ENCODE measurements at places on chromosomes 2 and 18.

DNA sequence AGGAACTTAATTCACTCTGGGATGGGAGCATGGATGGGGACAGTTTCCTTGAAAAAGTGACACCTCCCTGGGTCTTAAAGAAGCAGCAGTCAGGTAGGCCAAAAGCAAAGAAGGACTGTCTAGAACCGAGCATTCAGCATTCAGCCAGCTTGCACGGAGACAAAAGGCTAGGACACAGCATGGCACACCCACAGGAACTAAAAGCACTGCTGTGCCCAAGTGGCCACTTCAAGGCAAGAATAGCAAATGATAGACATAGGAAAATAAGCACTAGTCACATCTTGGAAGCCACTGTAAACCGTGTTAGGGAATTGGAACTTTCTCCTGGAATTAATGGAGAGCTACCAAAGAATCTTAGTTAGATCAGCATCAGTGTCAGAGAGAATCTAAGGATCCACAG lies 47.0 kb downstream of the LRP2 start:
- no peak for DNase-seq

- no peak for DNase-seq
Measured at GRCh38 chr2:33084433-33084832, 137.7 kb downstream of the LTBP1 start.

GRCh38 chr2:119249855-119250717 lies 26.5 kb downstream of the STEAP3 start:
- no peak for DNase-seq

GRCh38 chr2:181304011-181304844 lies 153.0 kb upstream of the ITGA4 start:
- no peak for DNase-seq

DNA sequence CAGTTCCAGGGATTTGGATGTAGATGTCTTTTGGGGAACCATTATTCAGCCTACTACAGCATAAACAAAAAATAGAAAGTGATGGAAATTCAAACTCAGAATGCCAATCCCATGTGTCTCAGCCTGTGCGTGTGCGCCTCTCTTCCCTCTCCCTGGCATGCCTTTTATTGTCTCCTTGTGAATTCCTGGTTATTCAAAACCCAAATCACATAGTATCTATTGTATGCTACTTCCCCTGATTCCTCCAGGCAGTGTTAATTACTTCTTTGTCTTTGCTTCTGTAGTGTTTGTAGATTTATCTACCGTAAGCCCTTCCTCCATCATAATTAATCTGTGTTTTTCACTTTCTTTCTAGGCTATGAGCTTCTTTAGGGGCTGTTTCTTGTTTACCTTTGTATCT lies 38.9 kb downstream of the RHBDD1 start:
- DNase-seq = no peak

GRCh38 chr2:232898592-232899543 lies 28.8 kb downstream of the SNORC start:
- no peak for DNase-seq

- no peak for DNase-seq
Measured at GRCh38 chr18:62953663-62954062, 238.3 kb downstream of the PHLPP1 start.

DNA sequence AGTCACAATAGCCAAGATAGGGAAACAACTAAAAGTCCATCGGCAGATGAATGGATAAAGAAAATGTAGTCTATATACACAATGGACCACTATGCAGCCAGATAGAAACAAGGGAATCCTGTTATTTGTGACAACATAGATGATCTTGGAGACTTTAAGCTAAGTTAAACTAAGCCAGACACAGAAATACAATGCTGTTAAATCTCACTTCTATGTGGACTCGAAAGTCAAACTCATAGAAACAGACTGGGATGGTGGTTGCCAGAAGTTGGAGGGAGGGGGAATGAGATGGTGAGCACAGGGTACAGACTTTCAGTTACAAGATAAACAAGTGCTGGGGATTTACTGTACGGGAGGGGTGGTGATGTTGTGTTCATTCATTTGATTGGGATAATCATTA lies 5.4 kb upstream of the CNDP1 start:
- no peak for DNase-seq

GRCh38 chr2:144660518-144661316 lies 140.8 kb upstream of the ZEB2 start:
- DNase-seq = no peak

DNA sequence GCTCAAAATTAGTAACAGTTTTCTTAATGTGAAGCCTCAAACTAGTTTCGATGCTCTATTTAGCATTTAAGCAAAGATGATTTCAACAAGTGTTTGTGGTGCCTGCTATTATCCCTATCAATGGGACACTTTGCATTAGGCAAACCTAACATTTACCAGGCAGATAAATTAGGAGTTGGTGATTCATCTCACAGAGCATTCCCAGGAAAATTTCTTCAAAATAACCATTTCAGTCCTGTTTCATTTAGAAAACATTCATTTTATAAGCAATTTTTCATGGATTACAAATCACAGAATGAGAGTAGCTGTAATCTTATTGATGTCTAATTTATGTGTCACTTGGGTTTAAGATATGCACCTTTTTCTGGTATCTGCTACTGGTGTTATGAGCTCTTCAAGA lies 62.7 kb downstream of the CLHC1 start:
- no peak for DNase-seq

DNA sequence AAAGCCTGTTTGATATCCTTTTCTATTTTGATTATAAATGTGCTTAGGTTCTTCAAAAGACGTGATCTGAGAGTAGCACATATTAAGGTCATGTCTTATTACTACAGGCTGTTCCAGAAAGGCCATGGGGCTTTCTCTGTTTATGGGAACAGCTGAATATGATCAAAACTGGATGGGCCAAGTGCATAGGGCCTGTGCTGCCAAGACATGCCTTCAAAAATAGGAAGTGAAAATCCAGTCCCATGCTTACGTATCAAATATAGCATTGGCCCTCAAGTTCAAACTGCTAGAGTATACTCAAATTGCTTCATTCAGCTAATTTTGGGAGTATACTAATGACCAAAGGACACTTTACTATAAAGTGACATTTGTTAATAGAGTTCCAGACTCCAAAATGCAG lies 24.1 kb downstream of the SLC25A52 start:
- no peak for DNase-seq

GRCh38 chr2:222318712-222319585 lies 20.2 kb upstream of the PAX3 start:
- peak; percentile 67 for DNase-seq

GRCh38 chr18:78801011-78801410 lies 178.6 kb upstream of the SALL3 start:
- no peak for DNase-seq

- DNase-seq = no peak
Measured at GRCh38 chr2:145221516-145221915, 701.6 kb upstream of the ZEB2 start.

DNA sequence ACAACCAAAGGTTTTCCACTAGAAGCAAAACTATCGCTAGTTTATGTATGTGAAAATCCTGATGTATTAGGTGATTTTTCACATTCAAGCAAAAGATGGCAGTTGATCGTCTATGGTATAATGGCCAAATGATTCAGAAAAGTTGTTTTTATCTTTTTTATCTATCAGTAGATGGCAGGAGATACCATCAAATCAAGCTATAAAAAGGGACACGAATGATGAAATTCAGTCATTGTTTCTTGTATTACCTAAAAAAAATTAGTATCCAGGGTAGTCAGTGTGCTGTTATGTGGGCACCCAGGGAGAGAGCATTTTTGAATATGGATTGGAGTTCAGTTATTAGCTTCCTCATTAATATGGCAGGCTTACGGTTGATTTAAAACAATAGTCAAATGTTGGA lies 22.9 kb upstream of the CAVIN2 start:
- no peak for DNase-seq

- no peak for DNase-seq
Measured at GRCh38 chr2:215618145-215618544, 182.3 kb upstream of the FN1 start.

- DNase-seq = peak; percentile 52
Measured at GRCh38 chr2:196925768-196926561, 542 bp downstream of the PGAP1 start.

DNA sequence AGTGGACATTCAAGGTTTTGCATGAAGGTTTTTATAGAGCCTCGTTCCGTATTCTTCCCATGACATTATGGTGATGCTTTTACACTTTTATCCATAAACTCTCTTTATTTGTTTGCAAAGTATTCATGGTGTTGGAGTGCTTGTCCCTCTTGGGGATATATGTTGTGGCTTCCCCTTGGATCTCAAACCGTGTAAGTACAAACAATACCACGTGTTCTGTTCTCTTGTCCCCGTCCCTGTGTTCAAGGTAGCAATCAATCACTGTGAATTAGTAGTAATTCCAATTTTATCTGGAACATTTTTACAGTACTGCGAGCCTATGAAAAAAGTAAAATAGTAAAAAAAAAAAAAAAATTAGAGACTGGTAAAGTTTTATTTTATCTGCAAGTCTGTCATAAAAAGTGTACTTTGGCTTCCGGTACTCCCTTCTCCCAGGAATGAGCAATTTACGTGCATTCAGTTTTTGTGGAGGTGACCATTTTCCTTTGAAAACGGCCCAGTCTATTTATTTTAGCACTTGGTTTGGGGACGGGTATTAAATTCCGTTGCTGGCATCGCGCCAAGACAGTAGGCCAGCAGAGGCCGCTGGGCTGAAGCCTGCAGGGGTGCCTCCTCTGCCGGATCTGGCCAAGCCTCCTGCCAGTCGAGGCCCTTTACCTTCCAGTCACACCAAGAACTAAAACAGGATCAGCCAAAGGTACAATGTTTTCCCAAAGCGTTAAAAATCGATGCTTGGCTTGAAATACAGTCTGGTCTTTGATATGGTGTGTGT lies 175.7 kb downstream of the SOCS6 start:
- peak; percentile 71 for DNase-seq

DNA sequence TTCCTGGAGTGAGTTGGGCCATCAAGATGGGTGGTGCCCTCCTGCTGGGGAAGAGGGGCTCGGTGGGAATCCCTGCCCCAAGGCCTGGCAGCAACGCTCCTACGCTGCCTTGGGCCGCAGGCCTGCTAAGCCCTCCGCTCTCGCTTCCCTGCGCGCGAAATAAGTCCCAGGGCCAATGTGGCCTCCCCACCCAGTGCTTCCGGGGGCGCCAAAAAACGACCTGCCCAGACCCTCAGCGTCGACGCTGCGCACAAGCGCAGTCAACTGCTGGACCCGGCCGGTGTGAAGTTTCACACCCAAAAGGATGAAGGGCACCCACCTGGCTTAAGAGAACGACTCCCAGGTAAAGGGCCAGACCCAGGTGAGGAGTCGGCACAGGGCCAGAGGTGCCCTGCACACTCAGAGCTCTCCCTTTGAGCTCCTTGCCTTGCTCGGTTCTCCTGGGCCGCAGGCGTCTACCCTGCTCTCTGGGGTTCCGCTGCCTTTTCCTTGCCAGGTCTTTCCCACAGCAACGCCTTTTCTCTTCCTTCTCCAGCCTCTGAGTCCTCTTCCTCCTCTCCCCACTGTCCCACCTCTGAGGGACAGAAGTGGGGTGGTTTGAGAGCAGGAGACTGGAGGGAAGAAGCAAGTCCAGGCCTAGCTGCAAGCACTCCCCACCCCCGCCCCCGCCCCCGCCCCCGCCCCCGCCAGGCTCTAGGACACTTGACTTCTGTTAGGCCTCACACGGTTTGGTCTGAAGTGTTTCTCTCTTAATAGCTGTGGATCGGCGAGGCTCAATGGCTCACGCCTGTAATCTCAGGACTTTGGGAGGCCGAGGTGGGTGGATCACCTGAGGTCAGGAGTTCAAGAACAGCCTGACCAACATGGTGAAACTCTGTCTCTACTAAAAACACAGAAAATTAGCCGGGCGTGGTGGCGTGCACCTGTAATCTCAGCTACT lies at the start of gene DNAJC5G:
Gene DNAJC5G, plus strand, starts transcription at position 223 of the 940 bp plus-strand sequence. CDS start 1,296 bp downstream, outside the sequence.
- no peak for DNase-seq

DNA sequence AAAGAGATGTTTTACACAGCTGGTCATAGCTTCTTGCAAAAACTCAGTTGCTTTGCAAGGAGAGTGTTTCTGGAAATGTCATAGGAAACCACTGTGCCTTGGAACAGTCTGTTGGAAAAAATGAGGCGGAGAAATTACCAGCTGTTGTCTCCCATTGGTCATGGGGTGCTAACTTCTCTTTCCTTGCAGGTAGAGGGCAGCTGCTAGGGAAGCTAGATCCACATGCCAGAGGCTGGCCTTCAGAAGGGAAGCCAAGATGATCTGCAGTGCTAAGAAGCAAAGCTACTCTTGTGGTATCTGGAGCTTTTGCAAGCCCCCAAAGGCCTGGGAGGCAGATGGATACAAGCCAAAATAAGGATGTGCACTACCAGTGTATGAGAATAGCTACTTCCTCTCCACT lies 34.8 kb upstream of the LAMA1 start:
- DNase-seq = no peak

DNA sequence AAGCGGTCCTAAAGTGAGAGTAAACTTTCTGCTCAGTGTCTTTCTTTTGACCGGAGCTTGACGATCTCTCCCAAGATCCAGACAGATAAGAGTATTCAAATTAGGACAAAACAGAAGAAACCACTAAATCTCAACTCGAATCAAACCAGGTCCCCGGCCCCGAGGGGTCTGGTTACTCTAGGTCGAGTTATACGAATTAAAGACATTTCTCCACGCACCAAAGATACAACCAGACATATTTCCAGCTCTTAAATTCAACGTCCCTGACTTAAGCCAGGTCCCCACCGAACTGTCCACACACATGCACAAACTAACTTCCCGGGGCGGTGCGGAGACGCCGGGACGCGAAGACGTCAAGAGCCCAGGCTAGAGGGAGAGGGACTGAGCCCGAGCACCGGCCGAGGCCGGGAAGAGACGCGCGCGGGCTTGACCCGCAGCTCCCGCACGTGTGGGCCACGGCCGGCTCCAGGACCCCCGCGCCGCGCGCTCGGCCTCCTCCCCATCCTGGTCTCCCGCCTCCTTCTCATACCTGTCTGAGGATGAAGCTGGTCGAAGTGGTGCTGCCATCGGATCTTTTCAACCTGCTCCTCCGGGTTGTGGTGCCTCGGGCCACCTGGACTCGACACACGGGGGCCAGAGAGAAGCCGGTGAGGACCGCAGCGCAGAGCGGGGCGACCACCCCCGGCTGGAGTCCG lies 896 bp downstream of the CACNB4 start:
- DNase-seq = peak; percentile 58

DNA sequence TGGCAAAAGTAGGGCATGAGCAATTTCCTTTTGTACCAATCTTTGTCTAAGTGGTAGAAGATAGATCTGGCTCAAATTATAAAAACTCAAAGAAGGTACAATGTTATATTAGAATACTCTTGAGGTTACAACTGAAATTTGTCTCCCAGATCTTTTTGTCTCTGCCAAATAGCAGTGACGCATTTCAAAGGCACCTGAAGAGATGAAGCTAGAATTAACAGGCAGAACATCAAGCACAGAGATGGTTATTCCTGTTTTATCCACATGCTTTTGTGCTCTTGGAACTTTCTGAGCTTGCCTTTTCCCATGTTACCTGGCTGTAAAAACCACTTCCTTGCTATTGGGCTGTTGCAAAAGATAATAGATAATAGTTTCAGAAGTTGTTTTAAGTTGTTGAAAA lies 74.3 kb downstream of the GREB1L start:
- no peak for DNase-seq

GRCh38 chr2:16466133-16466820 lies 199.4 kb downstream of the CYRIA start:
- DNase-seq = no peak

GRCh38 chr18:11909591-11910026 lies 1.5 kb upstream of the MPPE1 start:
- no peak for DNase-seq

- DNase-seq = no peak
Measured at GRCh38 chr2:60861736-60862135, 19.6 kb upstream of the REL start.

- DNase-seq = no peak
Measured at GRCh38 chr2:41647468-41648050, 400.3 kb upstream of the PKDCC start.

- DNase-seq = no peak
Measured at GRCh38 chr2:160910681-160911080, 249.5 kb upstream of the TANK start.

Measured in psoas muscle (tissue), 8 donors.